MM.1S (cell line): ENCODE measurements at places on chromosomes 7 and 10.

DNA sequence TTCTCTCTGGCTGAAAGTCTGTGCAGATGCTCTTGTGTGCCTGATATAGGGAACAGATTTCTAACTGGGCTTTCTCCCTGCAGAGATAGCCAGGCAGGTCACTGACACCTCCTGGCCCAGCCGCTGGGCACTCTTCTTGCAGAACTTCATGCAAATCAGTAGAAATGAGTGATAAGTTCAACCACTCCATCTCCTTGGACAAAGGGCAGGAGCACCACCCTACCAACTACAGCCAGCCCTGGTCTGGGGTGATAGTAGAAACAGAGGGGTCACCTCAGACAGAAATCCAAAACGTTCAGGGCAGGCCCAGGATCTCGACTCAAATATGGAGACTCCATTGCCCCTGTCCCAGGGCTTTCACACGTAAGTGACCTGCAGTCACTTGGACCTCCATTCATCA lies 917.8 kb upstream of the ZNF722 start:
- no peak for DNase-seq

DNA sequence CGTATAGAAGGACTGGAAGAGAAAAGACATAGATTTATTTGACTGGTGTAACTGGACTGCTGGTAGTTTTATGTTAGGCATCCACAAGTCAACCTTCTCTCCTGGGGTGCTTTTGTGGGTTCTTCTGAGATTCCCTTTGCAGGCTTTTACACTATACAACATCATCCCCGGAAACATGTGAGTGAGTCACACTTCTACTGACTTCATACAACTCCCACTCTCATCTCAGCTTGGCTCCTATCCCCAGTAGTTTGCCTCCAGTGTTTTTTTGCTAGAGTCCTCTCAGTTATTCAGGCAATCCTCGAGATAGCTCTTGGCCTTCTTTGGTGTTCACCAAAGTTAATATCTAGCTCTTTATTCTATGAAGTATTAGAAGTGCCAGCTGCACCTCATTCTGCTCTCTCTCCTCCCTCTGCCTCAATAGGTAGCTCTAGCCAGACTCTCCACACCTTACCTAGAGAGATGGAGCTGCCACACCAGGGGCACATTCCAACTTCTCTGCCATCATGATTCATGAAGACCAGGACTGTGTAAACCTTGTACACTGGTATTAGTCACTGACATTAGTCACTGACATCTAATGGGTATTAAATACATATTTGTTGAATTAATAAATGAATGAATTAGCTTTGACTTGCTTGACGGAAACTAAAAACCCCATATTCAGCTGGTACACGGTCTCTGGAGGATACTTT lies 281.9 kb downstream of the PPP1R3A start:
- no peak for DNase-seq

GRCh38 chr10:100172349-100172748 lies 13.5 kb downstream of the ERLIN1 start:
- no peak for DNase-seq

DNA sequence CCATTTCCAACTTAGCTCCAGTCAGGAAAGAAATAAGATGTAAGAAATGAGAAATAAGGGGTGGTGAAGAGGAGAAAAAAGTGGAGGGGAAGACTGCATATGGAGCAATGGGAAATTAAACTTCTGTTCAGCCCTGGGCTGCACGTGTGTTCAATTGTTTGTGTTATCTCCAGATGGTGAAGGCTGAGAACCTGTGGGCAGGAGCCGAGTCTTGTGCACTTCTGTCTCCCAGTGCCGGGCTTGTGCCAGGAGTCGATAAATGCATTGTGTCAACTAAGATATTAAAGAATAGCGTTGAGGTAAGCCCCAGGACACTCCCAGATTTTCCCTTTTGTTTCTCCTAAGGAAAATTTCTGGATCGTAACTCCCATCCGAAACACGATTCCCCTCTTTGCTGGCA lies 98.2 kb downstream of the PRLHR start:
- no peak for DNase-seq

DNA sequence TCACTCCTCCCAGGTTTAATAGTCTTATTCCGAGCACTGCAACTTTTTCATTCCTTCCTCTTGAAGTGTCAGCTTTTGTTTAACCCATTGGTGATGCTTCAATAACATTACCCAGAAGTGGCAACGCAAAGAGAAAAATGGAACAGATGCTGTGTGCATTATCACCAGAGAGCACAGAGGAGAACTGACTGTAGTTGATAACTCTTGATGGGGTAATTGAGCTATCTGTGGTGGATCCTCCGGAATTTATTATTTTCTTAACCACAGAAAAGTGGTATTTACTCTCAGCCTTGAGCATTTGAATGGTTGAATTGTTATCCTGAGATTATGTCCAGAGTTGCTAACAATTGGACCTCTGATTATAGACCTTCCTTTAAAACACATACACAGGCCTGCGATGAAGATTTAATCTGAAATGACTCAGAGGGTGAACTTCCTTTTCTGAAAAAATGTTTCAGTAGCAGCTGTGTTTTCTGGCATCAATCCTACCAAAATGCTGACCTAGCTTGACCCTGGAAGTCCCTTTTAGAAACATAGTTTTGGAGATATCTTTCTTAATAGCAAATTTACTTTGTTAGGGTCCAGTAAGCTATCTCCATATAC lies 1584.4 kb upstream of the LRRTM3 start:
- peak; percentile 67 for DNase-seq

DNA sequence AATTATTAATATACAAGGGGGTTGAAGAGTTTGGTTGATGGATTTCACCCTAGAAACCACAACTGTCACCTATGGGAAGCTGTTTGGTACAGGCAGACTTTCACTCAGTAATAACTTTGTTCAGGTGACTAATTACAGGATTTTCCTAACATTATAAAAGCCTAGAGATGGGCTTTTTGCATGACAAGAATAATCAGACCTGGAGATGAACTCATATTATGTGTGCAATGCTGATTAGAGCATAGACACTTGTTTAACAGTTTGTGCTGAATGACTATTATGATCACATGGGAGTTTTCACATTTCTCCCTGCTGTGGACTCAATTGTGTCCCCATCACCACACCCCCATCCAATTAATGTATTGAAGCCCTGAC lies 90.2 kb upstream of the STEAP4 start:
- DNase-seq, result no peak

GRCh38 chr10:116947841-116948529 lies 57.0 kb downstream of the SHTN1 start:
- DNase-seq, result no peak

- no peak for DNase-seq
Observed at GRCh38 chr7:42002654-42003053, 234.4 kb downstream of the GLI3 start.

DNA sequence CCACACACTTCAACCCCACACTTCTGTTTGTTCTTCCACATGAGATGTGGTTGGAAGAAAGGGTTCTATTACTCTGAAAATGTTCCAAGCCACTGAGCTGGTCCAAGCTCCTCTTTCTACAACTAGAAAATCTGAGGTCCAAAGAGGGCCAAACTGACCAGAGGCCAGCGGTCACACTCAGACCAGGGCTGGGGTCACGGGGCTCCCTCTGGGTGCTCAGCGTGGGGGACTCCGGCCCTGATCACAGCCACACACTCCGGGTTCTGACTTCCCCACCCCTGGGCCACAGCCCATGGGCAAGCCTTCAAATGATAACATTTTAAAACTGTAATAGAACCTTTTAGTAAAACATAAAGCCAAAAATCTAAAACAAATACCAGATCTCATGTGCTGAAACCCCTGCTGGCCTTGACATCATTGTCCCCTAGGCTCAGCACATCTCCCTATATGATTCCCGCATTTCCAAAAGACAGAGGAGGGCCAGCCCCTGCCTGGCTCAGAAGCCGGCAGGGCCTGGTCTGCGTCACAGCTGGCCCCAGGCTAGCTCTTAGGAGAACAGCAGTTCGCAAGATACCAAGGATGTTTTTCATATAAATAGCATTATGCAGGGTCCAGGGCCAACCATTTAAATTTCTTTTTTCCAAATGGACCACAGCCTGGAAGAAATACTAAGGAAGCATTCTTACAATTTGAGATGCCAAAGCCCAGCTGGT lies 3.3 kb downstream of the CRYGN start:
- no peak for DNase-seq

DNA sequence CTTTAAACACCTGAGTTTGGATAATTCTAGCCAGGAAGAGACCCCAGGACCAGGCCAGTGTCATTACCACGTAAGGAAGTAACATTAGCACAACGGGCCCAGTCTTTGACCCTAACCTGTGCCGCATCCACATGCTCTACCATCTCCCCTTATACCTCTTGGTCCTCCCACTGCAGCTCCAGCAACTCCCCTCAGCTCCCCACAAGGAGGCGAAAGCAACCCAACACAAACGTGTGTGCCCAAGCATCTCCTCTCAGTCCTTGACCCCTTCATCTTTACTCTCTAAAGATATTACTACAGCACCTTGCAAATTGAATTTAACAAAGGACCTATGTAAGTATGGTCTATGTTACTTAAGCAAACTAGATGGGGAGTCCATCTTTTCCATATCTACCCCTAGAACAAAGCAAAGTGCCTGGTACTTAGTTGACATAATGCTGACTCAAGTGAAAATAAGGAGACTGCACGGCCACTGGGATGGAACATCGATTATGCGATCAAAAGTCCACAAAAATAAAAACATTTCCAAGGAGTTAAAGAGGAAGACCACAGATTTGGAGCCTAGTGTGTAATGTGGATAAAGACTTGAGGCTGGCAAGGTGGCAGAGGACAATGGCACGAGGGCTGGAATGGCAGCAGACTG lies 147.7 kb downstream of the JAZF1 start:
- no peak for DNase-seq

- DNase-seq, result no peak
Observed at GRCh38 chr10:68899186-68899745, 1.8 kb upstream of the DDX50 start.

DNA sequence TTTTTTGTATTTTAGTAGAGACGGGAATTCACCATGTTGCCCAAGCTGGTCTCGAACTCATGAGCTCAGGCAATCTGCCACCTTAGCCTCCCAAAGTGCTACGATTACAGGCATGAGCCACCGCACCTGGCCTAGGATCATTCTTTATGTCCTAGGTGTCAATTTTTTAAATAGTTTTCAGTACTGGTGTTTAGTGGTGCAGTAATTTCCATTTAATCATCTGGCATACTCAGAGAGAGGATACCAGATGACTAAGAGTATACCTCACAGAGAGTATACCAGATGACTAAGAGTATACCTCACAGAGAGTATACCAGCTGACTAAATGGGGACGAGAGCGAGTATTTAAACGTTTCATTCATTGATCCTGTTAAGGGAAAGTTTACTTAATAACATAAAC lies 37.3 kb upstream of the TMEM248 start:
- no peak for DNase-seq

- no peak for DNase-seq
Observed at GRCh38 chr7:27152816-27153442, 546 bp upstream of the HOXA3 start.

DNA sequence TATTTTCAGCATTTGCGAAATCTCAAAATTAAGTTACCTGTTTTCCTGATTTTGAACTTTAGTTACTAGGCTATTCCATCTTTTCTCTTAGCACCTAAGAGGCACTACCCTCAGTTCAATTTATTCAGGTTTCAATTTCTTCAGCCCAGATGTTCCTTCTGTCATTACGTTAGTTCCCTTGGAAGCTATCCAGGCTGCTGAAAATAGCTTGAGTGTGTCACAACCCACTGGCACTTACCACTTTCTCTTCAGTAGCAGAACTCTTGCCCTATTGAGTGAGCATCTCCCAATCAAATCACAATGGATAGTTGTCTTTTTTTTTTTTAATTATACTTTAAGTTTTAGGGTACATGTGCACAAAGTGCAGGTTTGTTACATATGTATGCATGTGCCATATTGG lies 332.7 kb upstream of the LRGUK start:
- DNase-seq, result no peak

- no peak for DNase-seq
Observed at GRCh38 chr7:148379677-148380076, 210.9 kb upstream of the C7orf33 start.

- DNase-seq, result no peak
Observed at GRCh38 chr10:132105302-132105995, 39.7 kb downstream of the JAKMIP3 start.

- no peak for DNase-seq
Observed at GRCh38 chr7:26348234-26348851, 56.7 kb downstream of the SNX10 start.

GRCh38 chr10:116848032-116848943 lies 1.0 kb upstream of the ENO4 start:
- DNase-seq, result peak; percentile 66

GRCh38 chr10:24153537-24153936 lies 55.4 kb upstream of the KIAA1217 start:
- no peak for DNase-seq

- no peak for DNase-seq
Observed at GRCh38 chr10:9547936-9548904, 1469.5 kb upstream of the CELF2 start.

DNA sequence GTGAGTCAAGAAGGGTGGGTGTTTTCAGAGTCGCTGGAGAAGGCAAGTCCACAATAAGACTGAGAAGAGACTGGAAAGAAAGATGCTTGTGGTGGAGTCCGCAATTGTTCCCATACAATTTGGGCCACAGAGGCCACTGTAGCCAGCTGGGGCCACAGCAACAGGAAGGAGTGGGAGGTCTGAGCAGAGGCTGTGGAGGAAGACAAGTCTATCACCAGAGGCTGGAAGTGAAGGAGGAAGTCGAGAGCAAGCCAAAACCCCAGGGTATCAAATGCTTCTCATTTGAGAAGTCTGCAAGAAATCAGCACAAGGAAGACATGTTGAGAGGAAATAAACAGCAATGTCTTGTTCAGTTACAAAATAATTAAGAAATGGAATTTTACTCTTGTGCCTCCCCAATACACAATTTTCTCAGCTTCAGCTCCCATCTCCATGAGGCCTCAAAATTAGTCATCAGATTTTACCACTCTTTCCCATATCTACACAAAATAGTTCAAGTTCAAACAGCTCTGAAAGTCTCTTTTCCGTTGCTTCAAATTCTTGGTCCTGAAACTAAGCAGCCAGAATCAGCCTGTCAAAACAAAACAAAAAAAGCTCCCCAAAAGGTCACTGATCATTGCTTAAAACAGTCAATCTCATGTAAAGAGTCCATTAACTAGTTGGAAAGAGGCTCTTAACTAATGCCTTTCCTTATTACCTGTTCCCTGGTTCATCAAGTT lies 31.6 kb downstream of the SLC16A12 start:
- DNase-seq, result no peak

- no peak for DNase-seq
Observed at GRCh38 chr10:7407368-7408290, 3.2 kb downstream of the SFMBT2 start.

GRCh38 chr10:70991140-70992124 lies 103.1 kb upstream of the PCBD1 start:
- DNase-seq, result no peak
